Activated T-cell treated with anti-CD3 and anti-CD28 coated beads, Interleukin-2, amount 50 U/mL, for 24 hours (primary cell): ENCODE measurements at places on chromosomes 1 and 21.

DNA sequence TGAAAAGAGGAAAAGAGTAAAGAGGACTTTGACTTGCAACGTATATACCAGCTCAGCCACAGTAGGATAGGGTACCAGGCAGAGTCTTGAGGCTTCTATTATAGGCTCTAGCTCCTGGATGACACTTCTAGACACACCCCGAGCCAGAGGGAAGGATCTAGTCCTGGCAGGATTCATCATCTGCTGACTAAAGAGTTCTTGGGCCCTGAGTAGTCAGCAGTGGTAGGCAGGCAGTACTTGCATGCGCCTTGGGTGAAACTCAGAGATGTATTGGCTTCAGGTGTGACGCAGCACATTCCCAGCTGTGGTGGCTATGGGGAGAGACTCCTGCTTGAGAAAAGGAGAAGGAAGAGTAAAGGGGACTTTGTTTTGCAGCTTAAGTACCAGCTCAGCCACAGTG lies 162.3 kb upstream of the APP start:
- no peak for DNase-seq

DNA sequence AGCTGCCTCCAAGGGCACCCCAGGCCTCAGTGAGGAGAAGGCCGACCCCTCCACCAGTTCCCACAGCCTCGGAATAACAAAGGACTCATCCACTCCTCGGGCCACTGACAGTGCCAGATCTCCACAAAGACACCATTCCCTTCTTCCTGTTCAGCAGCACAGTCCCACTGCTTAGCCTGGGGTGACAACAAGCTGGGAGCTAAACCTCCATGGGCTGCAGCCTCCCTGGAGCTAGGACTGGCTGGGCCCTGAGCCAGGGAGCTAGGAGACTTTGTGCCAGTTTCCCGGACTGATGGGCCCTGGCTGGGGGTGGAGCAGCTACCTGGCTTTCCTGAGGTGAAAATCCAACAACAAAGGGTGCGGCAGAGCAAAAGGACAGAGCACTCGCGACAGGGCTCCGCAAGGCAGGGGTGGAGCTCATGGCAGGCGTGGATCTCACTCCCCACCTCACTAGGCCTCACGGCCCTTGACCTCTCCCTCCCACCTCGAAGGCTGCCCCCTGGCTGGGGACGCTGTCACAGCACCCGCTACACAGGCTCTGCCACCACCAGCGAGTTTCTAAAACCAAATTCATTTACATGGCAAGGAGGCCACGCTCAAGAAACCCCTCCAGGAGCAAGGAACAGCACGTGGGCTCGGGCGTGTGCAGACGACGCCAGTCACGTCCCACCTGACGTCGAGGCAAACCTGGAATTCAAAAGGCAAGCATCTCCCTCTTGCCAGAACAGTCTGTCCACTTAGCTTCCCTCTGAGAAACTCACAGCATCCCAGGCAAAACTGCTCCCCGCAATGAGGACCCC lies 13.8 kb downstream of the SLC35E2B start:
- DNase-seq, result no peak

DNA sequence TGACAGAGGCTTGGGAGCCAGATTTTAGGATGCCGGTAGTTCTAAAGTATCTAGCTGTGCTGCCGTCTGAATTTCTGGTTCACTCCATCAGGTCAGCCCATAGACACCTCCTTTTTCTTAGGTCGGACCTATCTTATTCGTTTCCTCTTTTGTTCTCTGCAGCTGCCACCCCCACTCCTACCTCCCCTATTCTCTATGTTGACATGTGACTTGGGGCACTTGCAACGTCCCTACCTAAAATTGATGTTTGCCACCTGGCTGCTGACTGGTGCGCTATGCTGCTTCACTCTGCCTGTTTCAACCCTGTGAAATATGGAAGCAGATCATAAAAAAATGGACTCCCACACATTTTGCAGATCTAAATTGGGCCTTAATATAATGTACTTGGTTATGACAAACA lies 55.3 kb downstream of the PBX1 start:
- no peak for DNase-seq

DNA sequence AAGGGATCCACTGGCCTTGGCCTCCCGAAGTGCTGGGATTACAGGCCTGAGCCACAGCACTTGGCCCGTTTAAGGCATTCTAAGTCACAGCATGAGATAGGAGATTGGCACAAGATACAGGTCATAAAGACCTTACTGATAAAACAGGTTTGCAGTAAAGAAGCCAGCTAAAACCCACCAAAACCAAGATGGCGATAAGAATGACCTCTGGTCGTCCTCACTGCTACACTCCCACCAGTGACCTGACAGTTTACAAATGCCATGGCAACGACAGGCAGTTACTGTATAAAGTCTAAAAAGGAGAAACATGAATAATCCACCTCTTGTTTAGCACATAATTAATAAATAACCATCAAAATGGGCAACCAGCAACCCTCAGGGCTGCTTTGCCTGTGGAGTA lies 33.3 kb upstream of the RCC2 start:
- no peak for DNase-seq

DNA sequence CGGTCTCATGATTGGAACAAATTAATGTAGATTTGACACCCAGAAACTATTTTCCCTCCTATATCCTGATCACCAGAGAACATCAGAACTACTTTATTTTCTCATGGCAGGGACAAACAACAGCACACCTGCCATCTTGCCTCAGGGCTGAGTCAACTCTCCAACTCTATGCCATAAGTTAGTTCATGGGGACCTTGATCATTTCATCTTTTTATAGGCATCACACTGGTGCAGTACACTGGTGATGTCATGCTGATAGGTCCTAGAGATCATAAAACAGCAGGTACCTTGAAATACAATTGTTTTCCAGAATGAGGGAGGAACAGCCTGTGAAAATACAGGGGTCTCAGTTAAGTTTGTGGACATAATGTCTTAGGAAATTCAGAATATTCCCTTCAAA lies 45.8 kb downstream of the EDN2 start:
- no peak for DNase-seq

GRCh38 chr1:26965628-26966027 lies 5.4 kb upstream of the KDF1 start:
- DNase-seq, result no peak

DNA sequence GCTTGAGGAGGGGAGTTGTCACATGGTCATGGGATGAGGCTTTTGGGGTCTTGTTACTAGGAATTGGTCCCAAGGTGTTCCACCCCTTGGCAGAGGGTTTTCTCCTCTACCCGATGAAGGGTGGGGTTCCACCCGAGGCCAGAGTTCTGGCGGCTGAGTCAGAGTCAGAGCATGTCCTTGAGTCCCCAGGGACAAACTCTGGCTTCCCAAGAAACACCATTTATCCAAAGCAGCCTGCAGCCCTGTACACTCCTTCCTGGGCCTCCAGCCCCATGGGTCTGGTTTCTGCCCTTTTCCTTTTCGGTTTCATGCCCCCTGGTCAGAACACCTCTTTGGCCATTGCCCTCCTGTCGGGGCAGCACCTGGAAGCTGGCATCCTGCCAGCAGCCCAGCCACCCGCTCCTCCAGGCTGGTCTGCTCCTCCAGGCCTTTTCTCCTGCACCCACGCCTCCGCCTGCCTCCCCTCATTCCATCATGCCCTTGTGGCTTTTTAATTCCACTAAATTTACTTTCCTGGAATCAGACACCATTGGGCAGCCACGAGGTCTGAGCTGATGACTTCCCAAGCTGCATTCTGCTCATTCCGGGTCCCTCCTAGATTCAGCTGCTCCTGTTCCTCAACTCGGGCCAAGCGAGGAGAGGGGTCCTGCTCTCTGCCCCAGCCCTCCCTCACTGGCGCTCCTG lies 301.7 kb upstream of the VAMP3 start:
- no peak for DNase-seq

DNA sequence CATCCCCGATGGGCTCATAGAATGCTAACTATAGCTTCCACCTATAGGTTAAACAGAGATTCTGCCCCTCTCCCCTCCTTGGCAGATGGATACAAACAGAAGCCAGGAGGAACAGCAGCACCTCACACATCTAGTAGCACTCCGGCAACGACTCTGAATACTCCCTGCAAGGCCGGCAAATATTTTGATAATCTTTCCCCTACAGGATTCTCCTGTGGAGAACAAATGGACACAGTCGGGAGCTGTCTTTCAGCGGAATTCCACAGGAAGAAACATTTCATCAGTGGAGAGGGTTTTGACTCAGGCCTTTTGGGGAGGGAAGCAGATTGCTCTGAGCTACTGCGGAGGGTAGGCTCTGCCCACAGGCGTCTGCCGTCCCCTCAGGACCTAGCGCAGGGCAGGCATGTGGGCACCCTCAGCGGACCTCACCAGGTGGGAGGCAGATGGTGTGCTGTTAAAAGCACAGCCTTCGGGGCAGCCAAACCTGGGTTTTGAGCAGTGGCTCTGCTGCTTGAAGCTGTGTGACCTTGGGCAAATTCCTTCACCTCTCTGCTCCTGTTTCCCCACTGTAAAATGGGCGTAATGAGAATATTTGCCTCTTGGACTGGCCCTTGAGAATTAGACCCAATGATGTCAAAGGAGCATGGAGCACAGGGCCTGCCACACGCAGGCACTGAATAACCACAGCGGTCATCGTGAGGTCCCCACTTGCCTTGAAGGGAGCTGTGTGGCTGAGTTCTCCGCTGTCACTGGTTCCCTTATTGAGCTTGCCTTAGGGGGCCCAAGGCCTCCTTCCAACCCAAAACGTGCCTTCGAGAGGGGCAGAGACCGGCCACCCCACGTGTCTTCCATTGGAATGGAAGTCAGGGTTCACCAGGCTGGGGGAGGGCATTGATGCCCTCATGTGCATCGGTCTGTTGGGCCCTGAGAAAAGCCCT lies 19.2 kb upstream of the BCAR3 start:
- DNase-seq, result no peak

- no peak for DNase-seq
These were observed 21.2 kb upstream of the MTR start for GRCh38 chr1:236773919-236774318.

GRCh38 chr1:26724118-26724517 lies 28.3 kb downstream of the ARID1A start:
- no peak for DNase-seq

DNA sequence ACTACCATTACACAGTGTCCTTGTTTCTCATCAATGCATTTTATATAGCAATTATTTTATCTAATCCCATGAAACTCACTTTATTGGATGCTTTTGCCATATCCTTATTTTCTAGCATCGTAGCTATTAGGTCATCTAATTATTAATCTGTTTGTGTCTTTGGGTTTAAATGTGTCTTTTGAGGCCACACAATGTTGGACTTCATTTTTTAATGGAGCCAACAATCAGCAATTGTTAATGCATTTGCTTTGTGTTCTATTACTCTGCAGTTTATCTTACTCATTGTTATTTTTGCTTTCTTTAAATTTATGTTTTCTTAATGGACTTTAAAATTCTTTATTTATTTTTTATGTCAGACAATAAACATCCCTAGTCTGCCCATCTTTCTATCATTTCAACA lies 1.8 kb upstream of the HSD11B1 start:
- no peak for DNase-seq

DNA sequence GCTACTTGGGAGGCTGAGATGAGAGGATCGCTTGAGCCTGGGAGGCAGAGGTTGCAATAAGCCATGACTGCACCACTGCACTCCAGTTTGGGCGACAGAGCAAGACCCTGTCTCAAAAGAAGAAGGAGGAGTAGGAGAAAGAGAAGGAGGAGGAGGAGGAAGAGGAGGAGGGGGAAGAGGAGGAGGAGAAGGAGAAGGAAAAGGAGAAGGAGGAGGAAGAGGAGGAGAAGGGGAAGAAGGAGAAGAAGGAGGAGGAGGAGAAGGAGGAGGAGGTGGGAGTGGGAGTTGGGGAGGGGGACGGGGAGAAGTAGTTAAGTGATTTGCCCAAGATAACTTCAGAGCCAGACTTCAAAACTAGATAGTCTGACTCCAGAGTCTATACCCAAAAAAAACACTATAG lies 55.5 kb upstream of the FOXD3 start:
- DNase-seq, result no peak

GRCh38 chr1:154446789-154447188 lies 41.6 kb downstream of the IL6R start:
- no peak for DNase-seq

DNA sequence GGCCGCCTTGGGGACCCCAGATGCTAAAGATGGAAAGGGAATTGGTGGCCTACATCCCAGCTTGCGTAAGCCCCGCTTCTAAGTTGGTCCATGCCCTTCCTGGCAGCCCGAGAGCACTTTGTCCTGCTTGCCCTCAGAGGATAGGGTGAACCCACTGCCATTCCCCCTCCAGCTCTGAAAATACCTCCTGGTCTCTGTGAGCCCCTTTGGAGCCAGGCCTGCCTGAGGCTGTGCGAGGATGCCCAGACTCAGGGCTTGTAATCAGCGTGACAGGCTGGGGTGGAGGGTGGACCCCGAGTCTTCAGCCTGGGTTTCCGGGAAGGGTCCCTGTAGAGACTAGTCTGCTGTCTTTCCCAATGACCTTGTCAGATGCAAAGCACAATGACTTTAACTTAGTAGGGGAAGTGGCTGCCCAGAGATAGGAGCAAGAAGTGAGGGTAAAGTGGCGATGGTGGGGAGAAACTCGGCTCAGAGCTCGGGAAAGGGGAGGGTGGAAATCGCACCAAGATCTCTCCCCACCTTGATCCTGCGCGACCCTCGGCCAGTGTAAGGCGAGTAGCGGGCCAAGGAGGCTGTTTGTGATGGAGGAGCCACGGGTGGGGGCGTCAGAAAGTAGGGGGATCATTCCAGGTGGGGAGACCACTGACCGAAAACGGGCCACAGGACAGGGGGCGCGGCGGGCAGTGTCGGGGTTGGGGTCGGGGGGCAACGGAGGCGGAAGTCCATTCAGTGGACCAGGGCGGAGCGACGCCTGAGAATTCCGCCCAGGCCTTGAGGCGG lies 2.7 kb upstream of the HES3 start:
- DNase-seq, result no peak

- no peak for DNase-seq
These were observed 19.7 kb upstream of the CAPZB start for GRCh38 chr1:19504796-19505692.

DNA sequence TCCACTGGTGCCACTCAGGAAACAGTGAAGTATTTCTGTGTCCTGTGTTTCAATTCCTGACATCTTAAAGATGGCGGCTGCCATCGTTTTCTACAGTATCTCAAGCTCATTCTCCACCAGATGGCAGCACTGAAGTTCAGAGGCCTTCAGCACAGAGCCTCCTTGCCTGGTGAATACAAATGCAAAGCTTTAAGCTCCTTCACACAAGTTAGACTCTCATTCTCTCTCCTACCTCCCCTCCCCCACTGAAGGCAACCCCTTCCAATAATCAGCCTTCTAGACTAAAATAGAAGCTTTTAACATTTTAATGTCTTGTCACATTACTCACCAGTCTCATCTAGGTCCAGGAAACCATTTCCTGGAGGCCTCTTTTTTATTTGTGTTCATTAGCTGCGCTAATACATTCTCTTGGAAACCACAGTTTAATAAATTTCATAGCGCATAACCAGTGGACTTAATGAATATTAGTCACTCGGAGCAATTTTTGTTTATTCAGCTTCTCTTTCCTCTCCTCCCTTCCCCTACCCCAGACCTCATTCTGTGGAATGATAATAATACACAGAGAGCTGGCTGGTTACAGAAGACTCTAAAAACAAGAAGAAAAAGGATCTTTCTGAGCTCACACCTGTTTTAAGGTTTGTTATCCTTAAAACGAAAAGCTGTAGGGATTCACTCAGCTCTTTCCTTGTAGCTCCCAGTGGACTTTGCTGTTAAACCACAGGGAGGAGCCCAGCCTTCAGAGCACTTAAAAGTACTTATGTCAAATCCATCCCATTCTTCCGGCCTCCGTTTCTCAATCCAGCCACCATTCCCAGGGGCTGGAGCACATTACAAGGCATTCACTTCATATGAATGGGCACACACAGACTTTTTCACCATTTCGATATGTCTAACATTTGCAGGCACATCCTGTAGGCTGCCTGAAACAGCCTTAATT lies 384.9 kb downstream of the HLX start:
- no peak for DNase-seq
